Brain microvascular endothelial cell (primary cell): ENCODE measurements at places on chromosomes 3 and 15.

DNA sequence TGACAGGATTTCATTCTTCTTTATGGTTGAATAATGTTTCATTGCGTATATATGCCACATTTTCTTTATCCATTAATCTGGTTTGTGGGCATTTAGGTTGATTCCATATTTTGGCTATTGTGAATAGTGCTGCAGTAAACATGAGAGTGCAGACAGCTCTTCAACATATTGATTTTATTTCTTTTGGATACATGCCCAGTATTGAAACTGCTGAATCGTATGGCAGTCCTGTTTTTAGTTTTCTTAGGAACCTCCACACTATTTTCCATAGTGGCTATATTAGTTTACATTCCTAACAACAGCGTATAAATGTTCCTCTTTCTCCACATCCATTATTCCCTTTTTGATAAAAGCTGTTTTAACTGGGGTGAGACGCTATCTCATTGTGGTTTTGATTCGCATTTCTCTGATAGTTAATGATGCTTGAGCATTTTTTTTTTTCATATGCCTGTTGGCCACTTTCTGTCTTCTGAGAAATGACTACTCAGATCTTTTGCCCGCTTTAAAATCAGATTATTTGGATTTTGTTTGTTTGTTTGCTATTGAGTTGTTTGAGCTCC, 21.7 kb downstream of the AQP9 start:
- no peak for DNase-seq

GRCh38 chr3:73319179-73319769, 257.8 kb downstream of the EBLN2 start:
- no peak for DNase-seq

DNA sequence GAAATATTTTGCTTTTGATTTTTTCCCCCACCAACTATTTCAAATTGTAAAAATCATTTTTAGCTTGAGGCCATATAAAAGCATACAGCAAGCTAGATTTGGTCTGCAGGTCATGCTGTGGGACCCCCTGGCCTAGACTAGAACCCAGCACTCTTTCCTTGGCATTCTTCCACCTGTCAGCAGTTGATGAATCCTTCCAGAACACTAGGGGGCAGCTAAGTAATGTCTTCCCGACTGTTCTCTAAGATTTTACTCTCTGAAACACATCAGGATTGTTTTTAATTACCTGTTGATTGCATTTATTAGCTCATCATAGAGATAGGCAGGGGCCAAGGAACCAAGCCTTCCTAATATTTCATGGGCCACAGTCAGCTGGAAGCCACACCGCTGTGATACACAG, 174.5 kb downstream of the CACNA1D start:
- DNase-seq: no peak

DNA sequence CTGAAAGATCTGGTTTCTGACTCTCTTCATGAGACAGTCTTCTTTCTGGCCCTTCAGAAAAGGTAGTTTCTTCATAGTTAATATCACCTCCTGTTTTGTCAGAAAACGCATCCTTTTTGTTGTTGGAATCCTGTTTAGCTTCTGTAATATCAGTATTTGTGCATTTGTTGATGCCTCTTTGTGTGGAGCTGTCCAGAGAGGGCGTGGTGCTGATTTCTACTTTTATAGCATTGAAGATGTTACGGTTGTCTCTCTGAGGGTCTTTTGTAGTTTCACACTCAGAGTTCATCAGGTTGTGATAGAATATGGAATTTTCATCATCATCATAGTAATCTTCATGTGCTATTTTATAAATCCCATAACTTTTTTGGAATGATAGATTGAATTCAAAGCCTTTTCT, 8.9 kb downstream of the GPR149 start:
- DNase-seq: peak; percentile 2

DNA sequence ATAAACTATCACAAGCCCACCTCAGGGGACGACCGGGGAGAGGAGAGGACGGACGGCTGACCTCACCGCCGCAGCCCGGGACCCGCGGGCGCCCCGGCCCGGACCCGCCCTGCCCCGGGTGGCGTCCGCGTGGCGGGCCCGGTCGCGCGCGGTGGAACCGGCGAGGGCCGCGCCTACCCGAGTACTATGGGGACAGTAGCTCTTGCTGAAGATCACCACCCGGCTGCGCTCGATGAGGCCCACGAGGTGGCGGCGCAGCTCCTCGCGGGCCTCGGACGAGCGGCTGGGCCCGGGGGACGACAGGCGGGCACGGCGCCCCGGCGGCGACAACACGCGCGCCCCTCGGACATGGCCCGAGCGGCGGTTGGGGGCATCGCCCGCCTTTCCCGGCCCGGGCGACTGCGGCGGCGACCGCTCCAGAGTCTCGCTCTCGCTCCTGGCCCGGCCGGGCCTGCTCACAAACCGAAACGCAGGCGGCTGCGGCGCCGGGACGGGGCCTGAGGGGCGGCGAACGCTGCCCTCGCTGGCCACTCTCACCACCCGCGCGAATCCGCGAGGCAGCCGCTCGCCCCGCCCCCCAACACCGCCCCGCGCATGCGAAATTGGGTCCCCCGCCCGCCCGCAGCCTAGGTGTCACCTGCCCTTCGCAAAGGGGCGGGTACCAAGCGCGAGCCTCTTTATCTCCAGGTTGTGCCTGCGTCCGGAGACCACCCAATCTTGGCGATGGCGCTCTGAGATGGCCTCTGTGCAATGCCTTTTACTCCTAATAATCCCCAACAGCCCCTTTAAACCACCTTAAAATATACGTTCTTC, at the start of gene TXNRD3:
Gene TXNRD3, minus strand, starts transcription at position 554 of the 813 bp plus-strand sequence.
- DNase-seq: peak; percentile 36

- no peak for DNase-seq
Measured at GRCh38 chr3:73569246-73569760, 55.4 kb downstream of the PDZRN3 start.

DNA sequence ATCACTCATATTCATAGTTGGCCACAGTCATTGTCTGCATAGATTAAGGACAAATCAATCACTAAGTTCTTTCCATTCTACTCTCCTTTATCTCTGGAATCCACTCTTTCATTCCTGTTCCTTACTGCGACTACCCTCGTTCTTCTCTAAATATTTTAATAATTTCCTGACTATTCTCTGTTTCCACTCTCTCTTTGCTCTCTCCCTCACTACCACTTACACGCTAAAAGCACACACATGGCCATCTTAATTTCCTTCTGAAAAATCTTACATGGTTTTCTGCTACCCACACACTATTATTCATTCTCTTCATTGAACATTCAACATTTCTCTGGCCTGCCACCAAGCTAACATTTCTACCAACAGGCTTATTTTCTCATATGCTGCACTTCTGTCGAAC, 279.6 kb upstream of the PLSCR5 start:
- DNase-seq: no peak

DNA sequence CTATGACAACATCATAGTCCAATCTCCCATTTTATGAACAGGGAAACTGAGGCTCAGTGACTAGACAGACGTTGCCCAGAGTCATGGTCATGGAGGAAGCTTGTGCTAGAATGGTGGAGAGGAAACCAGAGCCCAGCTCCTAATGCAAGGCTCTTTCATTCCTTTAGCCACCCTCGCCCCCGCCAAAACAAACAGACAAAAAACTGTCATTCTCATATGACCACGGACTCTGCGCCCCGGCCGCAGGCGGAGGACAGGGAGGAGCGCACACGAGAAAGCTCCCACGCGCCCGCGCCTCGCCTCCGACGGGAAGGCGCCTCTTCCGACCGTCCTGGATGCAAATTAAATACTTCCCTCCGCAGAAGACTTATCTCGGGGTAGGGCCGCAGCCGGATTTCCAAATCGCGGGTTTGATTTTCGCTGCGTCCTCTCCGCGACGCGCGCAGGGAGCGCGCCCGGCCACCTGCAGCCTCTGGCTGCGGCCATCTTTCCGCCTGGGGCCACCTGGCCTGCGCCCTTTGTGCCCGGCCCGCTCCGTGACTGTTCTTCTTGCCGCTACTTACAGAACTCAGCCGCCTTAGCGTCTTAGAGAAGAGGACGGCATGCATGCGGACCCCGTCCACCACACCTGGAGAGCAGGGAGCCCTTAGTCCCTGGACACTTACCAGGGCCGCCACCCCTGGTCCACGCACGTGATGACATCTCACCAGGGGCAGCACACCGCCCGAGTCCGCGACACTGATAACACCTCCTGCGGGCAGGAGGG, 670 bp upstream of the ATP13A3 start:
- DNase-seq: no peak

DNA sequence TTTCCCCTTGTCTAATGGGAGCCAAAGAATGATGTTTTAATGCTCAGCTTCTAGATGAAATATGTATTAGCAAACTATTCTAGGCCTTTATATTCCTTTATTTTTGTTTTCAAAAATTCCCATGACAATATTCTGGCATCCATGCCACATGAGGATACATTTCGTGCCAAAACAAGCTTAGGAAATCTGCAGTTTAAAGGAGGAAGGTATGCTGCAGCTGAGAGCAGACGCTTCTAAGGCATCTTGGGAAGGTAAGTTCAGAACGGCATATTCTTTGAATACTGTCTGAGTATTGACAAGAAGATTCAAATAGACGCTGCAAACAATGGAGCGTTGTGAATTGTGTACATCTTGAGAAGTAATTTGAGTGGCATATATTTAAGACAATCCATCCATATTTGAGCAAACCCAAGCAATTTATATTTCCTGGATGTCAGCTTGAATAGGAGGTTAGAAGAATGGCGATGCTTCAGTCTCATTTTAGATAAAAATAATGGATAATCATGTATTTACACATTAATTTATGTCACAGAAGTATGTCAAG, 158.6 kb downstream of the RAP2B start:
- DNase-seq: no peak
